ENCODE measurements at places on chromosomes 2 and 18.

GRCh38 chr2:100350661-100351185, 28.4 kb upstream of the LONRF2 start:
- no peak for DNase-seq

DNA sequence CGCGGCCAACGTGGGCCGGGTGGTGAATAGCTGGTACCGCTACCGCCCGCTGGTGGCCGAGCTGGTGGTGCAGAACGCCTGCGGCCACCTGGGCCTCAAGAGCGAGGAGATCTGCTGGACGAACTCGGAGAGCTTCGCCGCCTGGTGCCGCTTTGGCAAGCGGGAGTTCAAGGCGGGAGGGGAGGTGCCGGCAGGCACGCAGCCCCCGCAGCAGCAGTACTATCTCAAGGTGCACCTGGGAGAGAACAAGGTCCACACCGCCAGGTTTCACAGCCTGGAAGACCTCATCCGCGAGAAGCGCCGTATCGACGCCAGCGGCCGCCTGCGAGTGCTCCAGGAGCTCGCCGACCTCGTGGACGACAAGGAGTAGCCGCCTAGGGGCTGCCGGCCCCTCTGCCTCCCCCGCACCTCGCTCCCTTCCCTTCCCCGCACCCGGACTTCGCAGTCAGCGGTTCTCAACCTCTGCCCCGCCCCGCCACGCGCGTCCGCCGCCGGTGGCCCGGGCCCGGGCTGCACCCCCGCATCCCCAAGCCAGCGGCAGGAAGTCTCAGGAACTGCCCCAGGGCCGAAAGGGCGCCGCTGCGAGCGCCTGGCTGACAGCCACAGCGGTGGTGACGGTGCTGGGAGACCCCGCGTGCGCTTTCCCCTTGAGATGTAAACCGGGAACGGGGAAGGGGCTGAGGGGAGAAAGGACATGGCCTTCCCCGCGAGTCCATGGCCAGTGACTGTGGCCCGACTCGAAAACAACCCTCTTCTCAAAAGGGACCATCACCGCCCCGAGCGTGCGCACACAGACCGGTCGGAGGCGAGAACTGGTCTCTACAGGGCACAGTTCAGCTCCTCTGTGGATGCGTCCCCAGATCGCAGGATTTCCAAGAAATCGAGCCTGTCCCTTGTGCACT, 2.2 kb downstream of the LRATD1 start:
- no peak for DNase-seq

DNA sequence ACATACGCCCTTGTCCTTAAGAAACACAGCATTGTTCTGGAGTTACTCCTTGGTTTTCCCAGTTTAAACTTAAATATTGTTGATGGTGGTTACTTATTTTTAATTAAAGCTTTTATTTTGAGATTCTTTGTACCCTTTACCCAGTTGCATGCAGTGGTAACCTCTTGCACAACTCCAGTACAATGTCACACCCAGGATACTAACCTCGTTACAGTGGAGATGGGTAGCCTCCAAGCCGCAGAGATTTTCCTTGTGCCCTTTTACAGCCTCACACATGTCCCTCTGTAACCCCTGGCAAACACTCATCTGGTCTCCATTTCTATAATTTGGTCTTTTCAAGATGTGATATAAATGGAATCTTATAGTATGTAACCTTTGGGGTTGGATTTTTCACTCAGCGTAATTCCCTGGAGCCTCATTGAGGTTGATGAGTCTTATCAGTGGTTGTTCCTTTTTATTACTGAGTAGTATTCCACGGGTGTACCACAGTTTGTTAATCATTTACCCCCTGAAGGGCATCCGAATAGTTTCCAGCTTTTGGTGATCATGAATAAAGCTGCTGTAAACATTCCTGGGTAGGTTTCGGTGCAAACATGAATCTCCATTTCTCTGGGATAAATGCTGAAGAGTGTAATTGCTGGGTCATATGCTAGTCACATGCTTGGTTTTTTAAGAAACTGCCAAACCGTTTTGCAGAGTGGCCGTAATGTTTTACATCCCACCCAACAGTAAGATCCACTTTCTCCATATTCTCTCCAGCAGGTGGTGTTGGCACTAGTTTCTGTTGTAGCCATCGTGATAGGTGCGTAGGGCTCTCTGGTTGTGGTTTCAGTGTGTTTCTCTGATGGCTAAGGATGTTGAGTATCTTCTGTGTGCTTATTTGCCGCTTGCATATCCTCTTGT, 68.6 kb downstream of the DGKD start:
- no peak for DNase-seq

DNA sequence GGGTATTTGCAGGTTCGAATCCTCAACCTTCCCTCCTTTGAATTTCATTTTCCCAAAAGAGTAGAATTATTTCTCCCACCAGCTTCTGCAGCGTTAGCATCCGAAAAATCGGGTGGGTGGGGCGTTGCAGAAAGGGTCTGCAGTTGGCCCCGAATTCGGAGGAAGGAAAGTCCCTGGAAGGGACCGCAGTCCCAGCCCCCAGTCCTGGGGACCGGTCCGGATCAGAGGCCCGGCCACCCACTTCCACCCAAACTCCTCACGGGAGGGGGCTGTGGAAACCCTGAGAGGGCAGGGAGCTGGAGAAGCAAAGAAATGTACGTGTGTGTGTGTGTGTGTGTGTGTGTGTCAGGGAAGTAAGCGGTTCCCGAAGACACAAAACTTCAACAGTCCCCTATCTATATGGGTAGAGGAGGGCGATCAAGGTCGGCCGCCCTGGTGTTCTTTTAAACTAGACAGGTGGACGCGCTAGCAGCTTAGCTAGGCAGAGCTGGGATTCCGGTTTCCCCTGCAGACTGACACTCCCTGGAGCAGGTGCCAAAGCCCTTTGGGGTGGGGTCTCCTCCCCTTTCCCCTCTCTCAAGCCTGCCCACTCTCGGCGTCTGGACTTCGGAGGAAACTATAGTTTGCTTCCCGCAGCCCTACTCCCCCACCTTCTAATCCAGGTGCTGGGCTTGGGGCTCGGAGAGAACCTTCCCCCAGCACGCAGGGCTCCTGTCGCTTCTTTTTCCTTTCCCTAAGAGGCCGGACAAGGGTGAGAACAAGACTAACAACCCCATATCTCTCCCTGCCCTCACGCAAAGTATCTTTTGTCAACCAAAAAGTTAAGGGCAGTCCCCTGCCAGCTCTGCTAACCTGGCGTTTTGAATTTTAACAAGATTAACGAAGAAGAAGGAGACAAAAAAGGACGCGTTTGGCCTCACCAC, 4.8 kb upstream of the ONECUT2 start:
- DNase-seq: no peak

DNA sequence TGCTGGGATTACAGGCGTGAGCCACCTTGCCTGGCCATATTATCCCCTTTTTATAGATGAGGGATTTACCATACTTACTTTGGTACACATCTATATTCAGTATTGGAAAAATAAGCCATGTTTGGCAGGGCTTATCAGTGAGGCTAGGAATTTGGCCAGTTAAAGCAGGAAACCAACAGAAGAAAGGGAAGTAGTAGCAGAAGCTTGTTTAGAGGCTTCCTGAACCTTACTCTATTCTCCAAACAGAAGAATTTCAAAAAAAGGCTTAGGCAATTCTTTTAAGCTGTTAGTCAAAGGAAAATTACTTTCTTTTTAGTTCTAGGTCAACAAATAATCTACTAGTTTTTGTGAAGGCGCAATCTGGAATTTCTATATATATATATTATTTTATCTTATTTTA, 3.2 kb upstream of the GLS start:
- no peak for DNase-seq
